Activated T-helper 2 cell treated with anti-CD3 and anti-CD28 coated beads, Interferon-gamma antibody, Interleukin-2, Interleukin-4, amounts not matched to agents 10 μg/mL and 5 μg/mL and 100 μg/mL, durations not matched to agents 14 hours and 24 hours and 36 hours (primary cell): ENCODE measurements at places on chromosomes 5 and 9.

DNA sequence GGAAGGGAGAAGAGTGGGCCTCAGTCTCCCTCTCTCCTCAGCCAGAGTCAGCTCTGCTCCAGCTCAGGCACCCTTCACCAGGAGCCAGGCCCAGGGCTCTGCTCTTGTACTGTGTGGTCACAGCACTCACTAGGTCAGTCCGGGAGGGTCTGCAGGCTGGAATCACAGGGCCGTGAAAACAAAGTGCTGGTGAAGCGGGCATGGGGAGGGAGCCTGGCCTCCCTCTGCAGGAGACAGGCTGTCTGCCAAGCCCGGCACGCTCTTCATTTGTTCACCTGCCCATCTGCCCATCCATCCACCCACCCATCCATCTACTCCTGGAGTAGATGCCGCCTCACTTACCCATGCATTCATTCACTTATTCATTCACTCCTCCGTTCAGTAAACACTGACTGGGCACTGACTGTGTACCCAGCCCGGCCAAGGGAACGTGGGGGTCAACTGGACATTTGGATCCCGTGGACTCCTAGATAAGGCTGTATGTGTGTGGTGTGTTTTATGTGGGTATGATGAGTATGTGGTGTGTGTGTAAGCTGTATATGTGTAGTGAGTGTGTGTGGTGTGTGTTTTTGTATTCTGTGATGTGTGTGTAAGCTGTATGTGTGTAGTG lies 3.6 kb downstream of the SPAAR start:
- H3K27me3 ChIP-seq = no peaks in the 10 kb centered on the region
- no peak overlapping the region for H3K27ac ChIP-seq
- no peaks in the 10 kb centered on the region for H3K36me3 ChIP-seq
- H3K4me3 ChIP-seq = no peak overlapping the region
- H3K4me1 ChIP-seq = peaks cover 32% of the 10 kb centered on the region

GRCh38 chr5:67085616-67086015 lies 111.0 kb downstream of the CD180 start:
- H3K27me3 ChIP-seq = no peaks in the 10 kb centered on the region
- H3K4me1 ChIP-seq = no peaks in the 10 kb centered on the region
- H3K36me3 ChIP-seq = no peaks in the 10 kb centered on the region
- H3K27ac ChIP-seq = no peak overlapping the region
- no peak overlapping the region for H3K4me3 ChIP-seq

DNA sequence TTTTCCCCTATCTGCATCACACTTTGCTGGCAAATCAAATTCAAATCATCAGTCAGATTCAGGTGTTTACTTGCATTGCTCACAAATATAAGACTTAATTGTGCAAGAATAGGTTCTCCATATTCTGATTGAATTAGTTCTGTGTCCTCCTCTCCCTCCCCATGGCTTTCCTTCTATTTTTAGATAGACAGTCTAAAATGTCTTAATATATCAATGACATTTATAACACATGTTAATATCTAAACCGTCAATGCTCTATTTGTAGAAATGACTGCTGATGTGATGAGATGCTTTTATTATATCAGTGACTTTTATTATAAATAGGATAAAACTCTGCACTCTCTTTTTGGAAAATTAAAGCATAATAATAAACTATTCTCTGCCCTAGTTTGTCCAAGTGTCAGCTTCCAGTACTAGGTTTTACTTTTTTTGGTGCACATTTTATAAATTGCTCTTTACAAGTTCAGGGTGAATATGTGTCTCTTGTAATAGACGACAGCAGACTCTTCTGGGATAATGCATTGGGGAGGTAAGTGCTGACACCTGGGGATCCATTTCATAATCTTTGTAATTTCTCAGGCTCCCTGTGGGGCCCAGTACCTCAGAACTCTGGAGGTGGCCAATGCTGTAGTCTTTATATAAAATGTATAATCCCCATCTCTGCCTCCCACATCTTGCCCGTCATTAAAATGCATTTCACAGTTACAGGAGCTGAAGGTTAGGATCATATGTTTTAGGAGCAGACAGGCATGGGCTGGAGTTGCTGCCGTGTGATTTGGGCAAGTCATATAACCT lies 321.5 kb downstream of the BRINP1 start:
- no peak overlapping the region for H3K4me3 ChIP-seq
- H3K36me3 ChIP-seq = no peaks in the 10 kb centered on the region
- H3K27me3 ChIP-seq = no peaks in the 10 kb centered on the region
- no peak overlapping the region for H3K27ac ChIP-seq

DNA sequence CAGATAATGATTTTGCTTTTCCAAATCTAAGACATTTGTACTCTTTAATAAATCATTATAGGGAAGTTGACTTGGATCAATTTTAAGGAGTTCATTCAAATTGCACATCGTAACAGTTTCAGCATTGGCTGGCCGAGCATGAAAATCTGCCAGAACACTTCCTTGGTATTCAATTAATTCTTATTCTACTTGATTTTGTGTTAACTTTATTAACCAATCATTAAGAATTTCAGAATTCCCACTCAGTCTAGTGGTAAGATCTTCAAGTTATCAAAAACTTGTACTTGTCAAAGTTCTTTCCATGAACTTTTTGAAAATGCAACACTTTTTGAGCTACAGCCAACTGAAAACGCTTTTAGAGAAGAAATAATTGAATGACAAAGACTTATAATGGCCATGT lies 565.8 kb downstream of the TLE1 start:
- DNase-seq = no peak
- H3K36me3 ChIP-seq = no peaks in the 10 kb centered on the region
- H3K27me3 ChIP-seq = no peaks in the 10 kb centered on the region
- no peak overlapping the region for H3K27ac ChIP-seq
- no peaks in the 10 kb centered on the region for H3K4me1 ChIP-seq

GRCh38 chr5:158999339-158999738 lies 100.4 kb downstream of the EBF1 start:
- H3K4me1 ChIP-seq = no peaks in the 10 kb centered on the region
- no peak overlapping the region for H3K4me3 ChIP-seq
- no peak overlapping the region for H3K27ac ChIP-seq
- DNase-seq = no peak
- H3K36me3 ChIP-seq = no peaks in the 10 kb centered on the region

- peaks cover 6% of the 10 kb centered on the region for H3K36me3 ChIP-seq
- DNase-seq = peak; percentile 55
- peaks cover 44% of the 10 kb centered on the region for H3K4me1 ChIP-seq
- peaks cover 7% of the 10 kb centered on the region for H3K27me3 ChIP-seq
Observed at GRCh38 chr9:134391319-134392231, 65.3 kb downstream of the RXRA start.

- H3K27ac ChIP-seq = no peak overlapping the region
- DNase-seq = no peak
Observed at GRCh38 chr5:137822158-137822764, 45.4 kb upstream of the MYOT start.

GRCh38 chr9:26169708-26170107 lies 491.5 kb upstream of the TUSC1 start:
- no peak overlapping the region for H3K27ac ChIP-seq
- no peaks in the 10 kb centered on the region for H3K36me3 ChIP-seq
- no peak for DNase-seq
- H3K4me1 ChIP-seq = no peaks in the 10 kb centered on the region
- H3K27me3 ChIP-seq = no peaks in the 10 kb centered on the region

GRCh38 chr5:143653766-143654282 lies 158.1 kb upstream of the HMHB1 start:
- peak overlapping the region; percentile 77 for H3K27ac ChIP-seq
- no peak for DNase-seq
- peaks cover 19% of the 10 kb centered on the region for H3K4me1 ChIP-seq
- H3K4me3 ChIP-seq = no peak overlapping the region
- H3K27me3 ChIP-seq = peaks cover 2% of the 10 kb centered on the region

- peak overlapping the region; percentile 67 for H3K4me3 ChIP-seq
- DNase-seq = peak; percentile 75
Observed at GRCh38 chr9:34380511-34381315, 4.0 kb upstream of the MYORG start.

- DNase-seq = no peak
- no peak overlapping the region for H3K27ac ChIP-seq
- H3K4me1 ChIP-seq = peaks cover 3% of the 10 kb centered on the region
- no peaks in the 10 kb centered on the region for H3K36me3 ChIP-seq
- no peak overlapping the region for H3K4me3 ChIP-seq
- peaks cover 8% of the 10 kb centered on the region for H3K27me3 ChIP-seq
Observed at GRCh38 chr5:103441523-103441922, 121.1 kb downstream of the NUDT12 start.

DNA sequence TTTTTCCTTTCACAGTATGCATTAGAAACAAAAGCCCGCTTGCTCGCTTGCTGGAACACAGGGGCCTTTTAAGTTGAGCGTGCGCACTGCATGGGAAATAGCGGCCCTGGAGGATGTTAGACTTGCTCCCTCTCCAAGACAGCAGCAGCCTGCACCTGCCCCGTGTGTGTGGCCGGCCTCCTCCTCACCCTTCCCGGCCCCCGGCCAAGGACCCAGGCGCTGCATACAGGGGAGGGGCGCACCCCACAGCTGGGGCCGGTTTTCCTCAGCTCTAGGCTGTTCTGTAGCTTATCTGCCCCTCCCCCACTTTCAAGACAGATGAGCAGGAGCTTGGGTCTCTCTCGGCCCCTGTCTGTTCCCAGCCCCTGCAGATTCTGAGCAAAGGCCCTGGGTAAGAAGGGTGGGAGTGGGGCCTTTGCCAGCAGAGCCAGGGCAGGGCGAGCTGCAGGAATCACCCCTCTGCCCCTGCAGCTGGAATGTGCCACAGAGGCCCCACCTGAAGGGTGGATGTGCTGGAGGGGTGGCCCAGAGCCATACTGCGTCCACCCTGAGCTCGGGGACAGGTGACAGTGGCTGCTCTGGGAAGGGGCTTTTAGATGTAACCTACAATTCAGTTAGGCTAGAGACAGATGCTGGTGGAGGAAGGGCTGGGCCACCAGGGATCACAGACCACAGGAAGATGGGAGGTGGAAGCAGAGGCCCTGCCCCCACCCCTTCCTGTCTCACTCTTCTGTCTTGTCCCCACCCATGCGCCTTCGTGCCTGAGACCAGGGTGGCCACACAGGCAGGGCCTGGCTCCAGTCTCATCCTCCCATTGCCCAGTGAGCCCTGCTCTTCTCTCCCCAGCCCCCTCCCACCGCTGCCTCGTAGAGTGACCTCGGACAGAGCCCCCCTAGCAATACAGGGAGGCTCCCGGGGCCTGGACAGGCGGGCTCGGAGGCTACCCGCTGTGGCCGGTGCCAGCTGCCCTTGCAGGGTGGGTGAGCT lies 132.4 kb downstream of the DAB2IP start:
- H3K27me3 ChIP-seq = peaks cover 2% of the 10 kb centered on the region
- no peak for DNase-seq
- H3K27ac ChIP-seq = no peak overlapping the region
- H3K4me1 ChIP-seq = peaks cover 6% of the 10 kb centered on the region
- H3K36me3 ChIP-seq = no peaks in the 10 kb centered on the region

DNA sequence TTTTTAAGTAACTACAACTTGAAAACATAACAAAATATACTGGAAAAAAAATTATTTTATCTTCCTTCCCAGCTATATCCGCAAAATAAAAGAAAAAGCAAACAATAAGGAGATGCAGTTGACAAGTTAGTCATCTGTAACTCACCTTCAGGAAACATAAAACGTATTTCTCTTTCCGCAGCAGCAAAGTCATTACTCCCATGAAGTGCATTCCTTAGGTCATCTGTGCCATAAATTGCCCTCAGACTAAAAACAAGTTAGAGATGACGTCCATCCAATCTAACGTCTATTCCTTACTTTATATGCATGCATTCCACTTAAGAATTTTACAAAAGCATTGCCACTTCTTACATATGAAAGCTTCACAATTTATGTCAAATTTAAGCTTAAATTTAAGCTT lies 10.9 kb downstream of the NME5 start:
- H3K36me3 ChIP-seq = no peaks in the 10 kb centered on the region
- H3K27me3 ChIP-seq = peaks cover 15% of the 10 kb centered on the region
- H3K4me3 ChIP-seq = no peak overlapping the region
- no peak for DNase-seq
- no peak overlapping the region for H3K27ac ChIP-seq

- H3K4me3 ChIP-seq = no peak overlapping the region
- no peak overlapping the region for H3K27ac ChIP-seq
- no peaks in the 10 kb centered on the region for H3K27me3 ChIP-seq
- DNase-seq = no peak
Observed at GRCh38 chr5:150895431-150896428, 9.1 kb downstream of the ZNF300 start.

DNA sequence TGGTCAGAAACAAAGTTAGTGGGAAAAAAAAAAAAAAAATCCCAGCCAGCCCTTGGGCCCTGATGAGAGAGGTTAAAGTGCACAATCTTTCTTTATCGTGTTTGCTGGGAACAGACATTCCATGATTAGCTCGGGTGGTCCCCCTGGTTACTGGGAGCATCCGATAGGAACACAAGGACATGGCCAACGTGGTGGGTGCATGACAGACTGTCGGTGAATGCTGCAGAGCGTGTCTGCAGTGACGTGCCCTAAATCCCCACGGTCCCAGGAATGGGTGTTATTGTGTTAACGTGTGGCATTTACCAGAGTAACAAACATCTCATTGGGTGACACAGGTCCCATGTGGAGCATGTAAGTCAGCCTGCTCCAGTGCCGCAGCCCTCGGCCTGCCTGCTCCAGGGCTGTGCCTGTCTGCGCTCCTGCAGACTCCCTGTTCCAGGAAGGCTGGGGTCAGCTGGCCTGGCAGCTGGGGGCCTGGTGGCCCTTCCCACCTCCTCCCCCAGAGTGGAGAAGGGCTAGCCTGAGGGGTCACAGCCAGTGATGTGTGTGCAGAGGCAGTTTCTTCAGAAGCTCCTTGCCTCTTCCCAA lies 34.3 kb upstream of the TBC1D2 start:
- H3K27ac ChIP-seq = no peak overlapping the region
- no peak for DNase-seq
- no peaks in the 10 kb centered on the region for H3K27me3 ChIP-seq
- H3K36me3 ChIP-seq = no peaks in the 10 kb centered on the region
- no peak overlapping the region for H3K4me3 ChIP-seq
- H3K4me1 ChIP-seq = no peaks in the 10 kb centered on the region

DNA sequence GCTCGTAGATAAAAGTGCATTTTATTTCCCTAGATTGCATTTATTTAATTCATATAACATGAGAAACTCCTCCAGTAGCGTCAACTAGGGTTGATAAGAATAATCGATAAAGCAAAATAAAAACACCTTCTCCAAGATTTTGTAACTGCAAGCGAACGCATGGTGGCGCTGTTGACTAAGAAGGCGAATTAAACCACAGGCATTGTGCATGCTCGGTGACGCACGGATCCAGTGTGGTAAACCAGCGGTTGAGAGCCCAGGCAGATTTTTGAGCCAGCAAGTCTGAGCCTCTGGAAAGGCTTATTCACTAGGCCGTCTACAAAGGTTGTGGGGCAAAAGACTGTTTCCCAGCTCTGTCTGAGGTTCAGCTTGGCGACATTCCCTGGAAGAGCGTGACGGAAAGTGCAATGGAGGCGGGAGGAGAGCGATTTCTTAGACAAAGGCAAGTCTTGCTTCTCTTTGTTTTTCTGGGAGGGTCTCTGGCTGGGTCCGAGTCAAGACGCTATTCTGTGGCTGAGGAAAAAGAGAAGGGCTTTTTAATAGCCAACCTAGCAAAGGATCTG lies at the start of gene PCDHB3:
Gene PCDHB3 (plus strand): TSS at position 231 of the 563 bp plus-strand sequence. CDS start 177 bp downstream, at position 408.
- H3K4me1 ChIP-seq = peaks cover 3% of the 10 kb centered on the region
- no peaks in the 10 kb centered on the region for H3K36me3 ChIP-seq
- H3K4me3 ChIP-seq = no peak within 1 kb of the TSS
- no peaks in the 10 kb centered on the region for H3K27me3 ChIP-seq
- H3K27ac ChIP-seq = no peak within 1 kb of the TSS

- H3K4me1 ChIP-seq = peaks cover 26% of the 10 kb centered on the region
- H3K27ac ChIP-seq = no peak overlapping the region
- H3K27me3 ChIP-seq = peaks cover 2% of the 10 kb centered on the region
Observed at GRCh38 chr9:37407468-37407867, 15.0 kb upstream of the GRHPR start.

- no peaks in the 10 kb centered on the region for H3K36me3 ChIP-seq
- H3K27me3 ChIP-seq = peaks cover 20% of the 10 kb centered on the region
- H3K4me3 ChIP-seq = no peak overlapping the region
- H3K27ac ChIP-seq = no peak overlapping the region
- H3K4me1 ChIP-seq = peaks cover 22% of the 10 kb centered on the region
Observed at GRCh38 chr9:99029083-99029645, 75.7 kb upstream of the TGFBR1 start.
